Umbilical cord (tissue), 2 donors: ENCODE measurements at places on chromosomes 16 and 17. TPM values are rescaled to one million over a fixed set of nuclear protein-coding genes. Genes with fewer than 3 reads are reported as not detected.

GRCh38 chr16:27248036-27248435 is 20.5 kb downstream of the NSMCE1 start:
- no peak for DNase-seq

Gene CENPN
- 14.9 TPM for total RNA-seq

Gene PRDM7
- 2.2 TPM for total RNA-seq

- DNase-seq = no peak
Observed at GRCh38 chr16:73027685-73028111, 20.2 kb downstream of the ZFHX3 start.

DNA sequence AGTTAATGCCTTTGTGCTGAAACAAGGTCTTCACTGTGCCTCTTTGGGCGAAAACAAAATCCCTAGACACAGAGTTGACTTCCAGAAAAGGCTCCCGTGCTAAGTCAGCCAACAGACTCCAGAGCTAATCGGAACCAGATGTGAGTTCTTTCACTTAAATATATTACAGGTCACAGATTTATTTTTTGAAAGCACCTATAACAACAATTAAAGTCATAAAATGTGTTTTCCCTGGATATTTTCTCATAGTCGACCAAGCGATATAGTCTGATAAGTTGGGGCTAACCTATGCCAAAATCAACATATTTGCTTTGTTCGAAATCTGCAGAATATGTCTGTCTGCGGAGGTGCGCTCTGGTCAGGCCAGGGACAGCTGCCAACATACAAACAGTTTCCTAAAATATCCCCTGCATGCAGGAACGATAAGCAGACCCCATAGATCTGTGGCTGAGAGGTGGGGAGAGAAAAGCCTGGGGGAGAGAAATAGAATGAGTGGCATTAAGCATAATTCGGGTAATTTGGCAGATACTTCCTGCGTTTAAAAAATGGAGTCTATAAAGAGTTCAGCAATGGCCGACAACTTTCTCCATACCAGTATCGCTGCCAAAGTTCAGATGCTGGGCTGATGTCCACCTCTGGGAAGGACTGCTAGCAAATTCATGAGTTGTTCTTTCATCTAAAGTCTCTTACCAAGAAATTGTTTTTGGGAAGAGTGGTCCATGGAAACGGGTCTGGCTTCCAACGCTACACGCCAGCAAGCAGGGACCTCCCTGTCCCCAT is 50.8 kb upstream of the MYH10 start:
- DNase-seq = peak; percentile 81

- DNase-seq = no peak
Observed at GRCh38 chr17:66957951-66958579, 6.4 kb upstream of the CACNG4 start.

DNA sequence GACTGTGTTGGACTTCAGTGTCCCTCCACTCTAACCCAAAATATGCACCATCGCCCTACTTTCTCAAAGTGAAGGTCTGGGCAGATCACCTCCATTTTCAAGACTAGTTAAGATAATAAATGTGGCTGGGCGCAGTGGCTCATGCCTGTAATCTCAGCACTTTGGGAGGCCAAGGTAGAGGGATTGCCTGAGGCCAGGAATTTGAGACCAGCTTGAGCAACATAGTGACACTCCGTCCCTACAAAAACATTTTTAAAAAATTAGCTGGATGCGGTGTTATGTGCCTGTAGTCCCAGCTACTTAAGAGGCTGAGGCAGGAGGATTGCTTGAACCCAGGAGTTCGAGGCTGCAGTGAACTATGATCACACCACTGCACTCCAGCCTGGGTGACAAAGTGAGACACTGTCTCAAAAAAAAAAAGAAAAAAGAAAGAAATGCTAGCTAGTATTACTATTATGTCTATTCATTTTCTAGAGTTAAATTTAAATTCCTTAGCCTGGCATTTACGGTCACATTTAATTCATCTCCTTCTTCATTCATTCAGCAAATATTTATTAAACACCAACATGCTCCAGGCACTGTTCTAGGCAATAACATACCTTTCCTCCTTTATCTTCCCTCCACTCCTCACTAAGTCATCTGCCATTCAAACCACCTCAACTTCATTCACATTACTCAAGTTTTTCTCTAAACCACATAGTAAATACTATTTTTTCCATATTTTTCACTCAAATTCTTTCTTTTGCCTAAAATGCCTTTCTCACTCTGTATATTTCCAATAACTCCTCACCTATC is 96.1 kb upstream of the XYLT1 start:
- DNase-seq = no peak

DNA sequence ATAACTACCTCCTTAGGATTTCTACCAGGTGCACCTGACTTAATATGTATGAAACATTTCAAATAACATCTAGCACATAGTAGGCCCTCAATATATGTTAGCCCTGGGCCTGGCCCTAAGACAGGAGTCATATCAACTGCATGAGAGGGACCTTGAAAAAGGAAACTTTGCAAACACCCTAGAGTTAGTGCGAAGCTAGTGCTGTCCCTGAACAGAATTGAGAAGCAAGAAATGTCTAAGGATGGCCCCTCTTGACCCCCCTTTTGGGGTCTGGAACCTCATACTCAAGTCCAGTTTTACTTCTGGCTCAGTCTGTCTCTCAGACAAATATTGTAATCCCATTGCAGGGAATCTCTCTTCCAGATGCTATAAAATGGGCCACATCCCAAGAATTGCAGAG is 80.5 kb downstream of the CBLN1 start:
- no peak for DNase-seq

DNA sequence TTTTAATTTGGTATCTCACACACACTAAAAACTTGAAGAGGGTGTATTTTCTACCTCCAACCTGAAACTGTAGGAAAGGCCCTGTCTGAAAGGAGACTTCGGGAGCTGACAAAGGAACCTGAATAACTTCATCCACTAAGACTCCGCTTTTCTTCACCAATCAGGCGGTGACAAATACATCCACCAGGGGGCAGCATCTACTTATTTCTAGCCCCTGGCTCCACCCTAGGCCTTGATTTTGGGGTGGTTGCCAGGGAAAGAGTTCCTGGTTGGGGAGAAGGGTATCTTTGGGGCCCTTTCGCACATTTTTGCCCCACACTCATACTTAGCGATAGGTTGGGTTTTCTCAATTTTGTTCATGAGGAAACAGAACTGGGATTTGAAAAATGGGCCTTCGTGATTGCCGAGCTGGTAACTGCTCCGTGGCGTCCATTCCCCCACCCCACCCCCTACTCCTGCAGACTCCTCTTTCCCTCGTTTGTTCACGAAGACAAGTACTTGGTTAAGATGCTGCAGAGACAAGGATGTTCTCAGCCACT is 4.8 kb upstream of the ARL4D start:
- DNase-seq = peak; percentile 93

DNA sequence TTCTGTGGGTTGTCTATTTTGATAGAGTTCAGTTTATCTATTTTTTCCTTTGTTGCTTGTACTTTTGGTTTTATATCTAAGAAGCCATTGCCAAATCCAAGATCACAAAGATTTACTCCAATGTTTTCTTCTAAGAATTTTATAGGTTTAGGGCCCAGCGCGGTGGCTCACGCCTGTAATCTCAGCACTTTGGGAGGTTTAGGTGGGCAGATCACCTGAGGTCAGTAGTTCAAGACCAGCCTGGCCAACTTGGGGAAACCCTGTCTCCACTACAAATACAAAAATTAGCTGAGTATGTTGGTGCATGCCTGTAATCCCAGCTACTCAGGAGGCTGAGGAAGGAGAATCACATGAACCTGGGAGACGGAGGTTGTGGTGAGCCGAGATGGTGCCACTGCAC is 13.7 kb upstream of the ITGA3 start:
- DNase-seq = no peak

Gene ZFHX3
- 26.7 TPM for total RNA-seq

DNA sequence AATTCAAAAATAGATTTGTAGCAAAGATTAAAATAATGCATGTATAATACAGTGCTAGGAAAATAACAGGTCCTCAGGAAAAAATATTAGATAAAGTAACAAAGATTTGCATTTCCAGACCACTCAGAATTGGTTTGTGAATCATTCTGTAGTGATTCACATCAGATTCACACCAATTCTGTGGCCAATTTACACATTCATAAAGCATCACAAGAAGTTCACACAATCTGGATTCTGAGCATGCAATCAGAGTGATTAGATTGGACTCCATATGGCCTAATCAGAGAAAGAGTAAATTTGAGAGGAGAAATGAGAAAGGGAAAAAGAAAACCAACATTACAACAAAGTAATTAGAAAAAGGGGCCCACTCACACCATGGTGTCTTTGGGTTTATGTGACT is 36.0 kb upstream of the SLC47A1 start:
- DNase-seq = no peak

DNA sequence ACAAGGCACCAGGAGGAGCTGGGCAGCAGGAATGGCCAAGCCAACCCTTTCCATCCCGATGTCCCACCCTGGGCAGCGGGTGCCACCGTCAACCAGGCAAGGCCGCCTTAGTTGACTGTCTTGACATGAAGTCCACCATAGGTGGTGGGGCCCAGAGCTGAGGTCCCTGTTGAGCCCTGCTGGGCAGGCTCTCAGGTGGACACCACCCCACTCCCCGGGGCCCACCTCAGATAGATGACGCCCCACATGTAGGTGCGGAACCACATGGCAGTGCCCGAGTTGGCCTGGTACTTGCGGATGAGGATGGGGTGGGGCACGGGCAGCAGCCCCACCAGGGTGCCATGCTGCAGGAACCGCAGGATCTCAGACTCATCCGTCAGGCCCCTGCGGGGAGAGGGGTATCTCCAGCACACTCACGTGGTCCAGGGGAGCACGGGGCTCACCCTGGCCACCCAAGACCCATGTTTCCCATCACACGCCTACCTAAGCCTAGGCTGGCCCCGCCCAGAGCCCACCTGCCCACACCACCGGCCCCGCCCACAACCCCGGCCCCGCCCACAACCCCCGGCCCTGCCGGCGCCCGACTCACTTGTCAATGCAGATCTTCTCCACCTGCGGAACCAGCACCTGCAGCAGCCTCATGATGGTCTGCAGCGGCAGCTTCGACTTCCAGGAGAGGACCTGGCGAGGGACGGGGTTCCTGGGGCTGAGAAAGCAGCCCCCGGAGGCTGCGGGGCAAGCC is 16.2 kb downstream of the OTOP3 start:
- no peak for DNase-seq

Gene GINS2
- total RNA-seq = 1.2 TPM

- DNase-seq = peak; percentile 9
Observed at GRCh38 chr17:9768381-9768934, 22.9 kb downstream of the DHRS7C start.

- DNase-seq = peak; percentile 60
Observed at GRCh38 chr17:1040216-1040600, 43.3 kb downstream of the TIMM22 start.

Gene TMEM220
- 20.0 TPM for total RNA-seq

Gene KRTAP9-2
- total RNA-seq = not detected

Gene PPP1R27
- total RNA-seq = 4.1 TPM

Gene MYH8
- not detected for total RNA-seq

DNA sequence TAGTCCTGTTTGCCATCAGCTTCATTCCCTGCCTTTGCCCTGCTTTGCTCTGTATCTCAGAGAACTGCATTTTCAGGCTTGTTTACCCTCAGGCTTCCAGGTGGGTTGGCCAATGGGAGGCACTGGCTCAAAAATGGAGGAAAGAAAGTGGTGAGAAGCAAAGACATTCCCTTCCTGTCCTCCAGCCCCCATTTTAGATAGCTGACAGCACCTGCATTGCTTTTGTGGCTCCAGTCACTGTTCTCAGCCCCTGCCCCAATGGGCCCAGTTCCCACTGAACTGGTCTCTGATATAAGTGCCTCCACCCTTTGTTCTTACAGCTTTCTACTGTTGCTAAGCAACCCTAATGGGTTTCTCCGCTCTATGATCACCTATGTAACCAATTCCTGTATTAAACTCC is 19.4 kb upstream of the SDK2 start:
- no peak for DNase-seq

Gene SLC22A31
- 0.72 TPM for total RNA-seq

DNA sequence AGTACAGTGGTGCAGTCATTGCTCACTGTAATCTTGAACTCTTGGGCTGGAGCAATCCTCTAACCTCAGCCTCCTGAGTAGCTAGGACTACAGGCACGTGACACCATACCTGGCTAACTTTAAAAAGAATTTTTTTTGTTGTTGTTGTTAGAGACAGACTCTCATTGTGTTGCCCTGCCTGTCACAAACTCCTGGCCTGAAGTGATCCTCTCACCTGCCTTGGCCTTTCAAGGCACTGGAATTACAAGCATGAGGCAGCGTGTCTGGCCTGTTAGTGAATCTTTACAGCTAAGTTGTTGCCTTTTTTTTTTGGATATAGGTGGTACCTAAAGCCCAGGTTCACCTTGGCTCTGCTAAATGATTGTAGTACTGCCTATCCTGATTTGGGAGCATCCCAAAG is 290.6 kb downstream of the BCAS3 start:
- DNase-seq = no peak

Gene PROCA1
- 18.1 TPM for total RNA-seq

Gene ZG16
- 2.2 TPM for total RNA-seq

- DNase-seq = no peak
Observed at GRCh38 chr16:51734220-51734619, 583.1 kb upstream of the SALL1 start.

Gene GRB7
- total RNA-seq = 1.7 TPM

- no peak for DNase-seq
Observed at GRCh38 chr16:75208861-75209505, 2.0 kb upstream of the CTRB2 start.

DNA sequence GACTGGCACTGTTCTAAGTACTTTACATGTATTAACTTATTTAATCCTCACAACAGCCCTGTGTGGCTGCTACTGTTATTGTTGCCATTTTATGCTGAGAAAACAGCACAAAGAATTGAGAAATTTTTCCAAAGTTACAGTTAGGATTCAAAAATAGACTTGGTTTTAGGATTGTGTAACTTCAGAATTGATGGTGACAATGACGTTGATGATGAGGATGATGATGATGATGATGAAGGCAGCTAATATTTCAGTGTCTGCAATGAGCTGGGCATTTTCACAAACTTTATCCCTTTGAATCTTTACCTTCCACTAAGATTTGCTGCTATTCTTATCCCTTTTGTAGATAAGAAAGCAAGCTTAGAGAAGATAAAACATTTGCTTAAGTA is 22.1 kb downstream of the PRKCB start:
- DNase-seq = peak; percentile 21

DNA sequence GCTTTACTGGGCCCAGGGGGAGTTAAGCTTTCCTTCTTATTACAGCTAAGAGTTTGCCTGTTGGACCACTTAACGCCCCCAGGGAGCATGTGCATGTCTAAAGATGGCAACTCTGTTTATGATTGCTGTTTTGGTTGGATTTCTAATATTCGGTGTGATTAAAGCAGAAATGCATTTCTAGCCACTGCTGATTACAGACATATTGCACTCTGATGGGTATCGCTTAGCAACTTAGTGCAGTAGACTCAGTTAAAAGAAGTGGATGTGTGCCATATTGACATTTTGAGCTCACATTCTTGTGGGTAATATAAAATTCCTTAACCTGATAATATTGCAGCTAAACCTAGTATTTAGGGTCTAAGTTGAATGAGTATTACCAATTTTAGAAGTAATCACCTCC is 4.2 kb downstream of the NF1 start:
- no peak for DNase-seq

DNA sequence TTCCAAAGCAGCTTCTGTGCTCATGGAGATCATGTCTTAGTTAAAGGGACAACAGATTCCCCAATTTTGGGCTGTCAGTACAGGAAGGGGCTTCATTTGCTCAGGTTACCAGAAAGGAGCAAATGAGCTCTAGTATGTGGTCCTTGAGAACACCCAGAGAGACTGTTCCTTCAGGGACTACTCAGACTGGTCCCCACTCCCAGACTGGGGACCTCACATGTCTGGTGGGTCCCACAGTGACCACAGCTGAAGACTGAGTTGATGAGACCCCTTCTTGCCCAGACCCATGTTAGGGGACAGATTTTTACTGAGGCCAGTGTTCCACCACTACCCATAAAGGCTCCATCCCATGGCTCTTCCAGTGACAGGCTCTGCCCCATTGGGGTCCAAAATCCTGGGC is 1695.2 kb downstream of the TP53TG3F start:
- DNase-seq = no peak
